ENCODE measurements at places on chromosomes 12 and 14.

- DNase-seq = no peak
Observed at GRCh38 chr14:50410071-50410470, 13.4 kb upstream of the CDKL1 start.

GRCh38 chr12:24931666-24932405, 17.1 kb downstream of the BCAT1 start:
- DNase-seq = no peak

DNA sequence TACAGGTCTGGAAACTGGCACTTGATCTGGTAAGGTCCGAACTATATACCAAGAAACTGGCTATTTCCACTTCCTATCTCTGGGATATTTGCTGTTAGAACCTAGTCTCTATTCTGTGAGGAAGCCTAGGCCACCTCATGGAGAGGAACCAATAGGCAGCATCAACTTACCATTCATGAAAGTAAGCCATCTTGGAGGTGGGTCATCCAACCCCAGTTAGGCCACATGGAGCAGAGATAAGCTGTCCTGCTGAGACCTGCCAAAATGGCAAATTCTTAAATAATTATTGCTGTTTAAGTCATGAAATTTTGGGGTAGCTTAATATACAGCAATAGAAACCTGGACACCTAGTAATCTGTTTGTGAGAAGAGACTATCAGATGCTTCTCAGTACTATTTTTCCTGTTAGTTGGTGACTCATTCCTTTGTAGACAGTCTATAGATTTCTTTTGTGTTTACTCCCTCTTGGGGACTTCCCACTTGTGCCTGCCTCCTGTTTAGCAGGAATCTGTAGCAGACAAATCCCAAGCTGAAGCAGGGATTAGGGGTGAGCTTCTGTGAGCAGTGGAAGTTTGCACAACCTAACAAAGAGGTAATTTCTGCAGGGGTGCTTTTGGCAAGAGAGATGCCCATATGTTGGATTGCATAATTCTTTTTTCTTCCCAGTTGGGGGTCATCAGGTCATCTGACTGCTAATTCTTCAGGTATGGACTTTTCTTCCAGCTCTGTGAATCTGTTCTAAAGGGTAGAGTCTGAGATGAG, 136.8 kb downstream of the IGF1 start:
- DNase-seq = no peak

GRCh38 chr14:68841016-68841809, 48.3 kb upstream of the ZFP36L1 start:
- DNase-seq = no peak

- DNase-seq = peak; percentile 3
Observed at GRCh38 chr14:63952933-63953437, 100.2 kb downstream of the SYNE2 start.

- no peak for DNase-seq
Observed at GRCh38 chr12:84413656-84414055, 498.9 kb downstream of the SLC6A15 start.

DNA sequence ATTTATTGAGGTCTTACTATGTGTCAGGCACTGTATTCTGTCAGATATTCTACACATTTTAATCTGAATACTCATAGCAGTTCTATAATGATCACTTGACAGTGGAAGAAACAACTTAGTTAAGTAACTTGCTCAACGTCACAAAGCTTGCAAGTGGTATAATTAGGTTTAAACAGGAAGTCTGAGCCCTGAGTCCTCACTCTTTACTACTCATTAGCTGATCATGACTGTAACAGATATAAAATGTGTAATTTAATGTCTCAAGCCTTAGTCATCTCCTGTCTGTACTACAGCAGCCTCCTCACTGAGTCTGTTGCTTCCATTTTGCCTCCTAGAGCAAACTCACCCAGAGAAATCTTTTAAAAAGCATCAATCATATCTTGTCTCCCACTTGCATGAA, 38.9 kb downstream of the PPP4R4 start:
- peak; percentile 75 for DNase-seq

GRCh38 chr12:118498171-118498570, 121.8 kb downstream of the SUDS3 start:
- peak; percentile 2 for DNase-seq

- DNase-seq = no peak
Observed at GRCh38 chr14:33369972-33370371, 431.3 kb downstream of the NPAS3 start.

- no peak for DNase-seq
Observed at GRCh38 chr12:50785406-50786001, 21.6 kb downstream of the ATF1 start.

GRCh38 chr14:70890826-70891659, 16.2 kb upstream of the PCNX1 start:
- no peak for DNase-seq

DNA sequence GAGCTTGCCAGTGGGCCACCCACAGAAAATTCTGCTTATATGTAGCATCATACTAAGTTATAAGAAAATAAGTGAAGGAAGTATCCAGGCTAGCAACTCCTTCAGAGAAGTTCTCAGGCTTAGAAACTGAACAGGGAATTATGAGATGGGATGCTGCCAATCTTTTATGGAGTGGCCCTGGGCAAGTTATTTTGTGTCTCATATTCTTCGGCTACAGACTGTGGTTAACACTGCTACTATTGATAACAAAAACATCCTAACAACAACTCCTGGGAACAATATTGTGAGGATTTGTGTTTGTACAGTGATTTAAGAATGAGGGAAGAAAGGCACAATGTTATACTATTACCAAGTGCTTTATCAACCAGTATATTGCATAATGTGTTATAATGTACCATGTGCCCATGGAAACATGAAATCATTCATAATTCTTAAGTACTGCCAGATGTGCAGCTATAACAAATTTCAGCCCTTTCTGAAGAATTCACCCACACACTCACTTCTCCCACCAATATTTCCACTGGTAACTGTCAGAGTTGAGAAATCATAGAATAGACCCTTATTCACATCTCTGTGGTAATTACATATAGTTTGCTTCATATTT, 113.3 kb upstream of the SOX5 start:
- no peak for DNase-seq

- DNase-seq = no peak
Observed at GRCh38 chr14:63933711-63934110, 80.9 kb downstream of the SYNE2 start.

DNA sequence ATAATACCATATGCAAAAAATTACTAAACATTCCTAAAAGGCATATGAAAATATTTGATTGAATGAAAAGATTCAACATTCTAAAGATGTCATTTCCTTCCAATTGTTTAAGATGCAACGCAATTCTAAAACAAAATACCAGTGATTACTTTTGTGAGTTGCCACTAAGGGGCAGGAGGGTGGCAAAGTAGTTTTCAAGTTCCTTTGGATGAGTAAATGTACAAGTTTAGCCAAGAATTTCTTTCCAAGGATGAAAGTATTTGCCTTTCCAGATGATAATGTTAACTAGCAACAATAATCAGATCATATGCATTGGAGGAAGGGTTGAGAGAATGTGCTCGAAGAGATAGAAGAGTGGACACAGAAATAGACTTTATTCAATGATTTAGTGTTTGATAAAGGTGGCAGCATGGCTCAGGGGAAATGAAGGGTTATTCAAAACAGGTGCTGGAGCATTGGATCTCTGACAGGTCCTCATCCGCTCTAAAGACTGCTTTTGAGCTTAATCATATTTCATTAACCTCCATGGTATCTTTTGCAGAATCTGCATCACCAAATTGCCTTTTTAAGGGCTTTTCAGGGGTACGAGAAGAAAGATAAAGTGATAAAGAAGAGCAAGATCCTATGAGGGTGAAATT, 678.5 kb upstream of the TBX3 start:
- no peak for DNase-seq

GRCh38 chr14:88481794-88482193, 73.0 kb downstream of the PTPN21 start:
- DNase-seq = no peak

- DNase-seq = no peak
Observed at GRCh38 chr14:100826391-100827100, 628 bp downstream of the MEG3 start.

DNA sequence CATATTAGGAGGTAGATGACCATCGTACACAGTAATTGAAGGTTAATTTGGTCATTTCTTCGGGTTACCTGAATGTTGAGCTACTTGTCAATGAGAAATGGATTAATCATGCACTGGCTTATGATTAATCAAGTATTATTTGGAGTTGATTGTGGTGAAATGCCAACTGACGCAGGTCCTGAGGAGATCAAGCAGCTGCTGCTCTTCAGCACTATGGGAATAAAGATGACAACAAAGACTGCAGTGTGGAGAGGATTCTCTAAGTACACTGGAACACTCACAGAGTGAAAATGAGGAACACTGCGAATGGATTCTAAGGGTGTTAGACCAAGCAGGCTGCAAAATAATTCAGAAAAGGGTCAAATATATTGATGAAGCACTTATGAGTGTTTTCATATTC, 202.8 kb upstream of the DIO2 start:
- no peak for DNase-seq

DNA sequence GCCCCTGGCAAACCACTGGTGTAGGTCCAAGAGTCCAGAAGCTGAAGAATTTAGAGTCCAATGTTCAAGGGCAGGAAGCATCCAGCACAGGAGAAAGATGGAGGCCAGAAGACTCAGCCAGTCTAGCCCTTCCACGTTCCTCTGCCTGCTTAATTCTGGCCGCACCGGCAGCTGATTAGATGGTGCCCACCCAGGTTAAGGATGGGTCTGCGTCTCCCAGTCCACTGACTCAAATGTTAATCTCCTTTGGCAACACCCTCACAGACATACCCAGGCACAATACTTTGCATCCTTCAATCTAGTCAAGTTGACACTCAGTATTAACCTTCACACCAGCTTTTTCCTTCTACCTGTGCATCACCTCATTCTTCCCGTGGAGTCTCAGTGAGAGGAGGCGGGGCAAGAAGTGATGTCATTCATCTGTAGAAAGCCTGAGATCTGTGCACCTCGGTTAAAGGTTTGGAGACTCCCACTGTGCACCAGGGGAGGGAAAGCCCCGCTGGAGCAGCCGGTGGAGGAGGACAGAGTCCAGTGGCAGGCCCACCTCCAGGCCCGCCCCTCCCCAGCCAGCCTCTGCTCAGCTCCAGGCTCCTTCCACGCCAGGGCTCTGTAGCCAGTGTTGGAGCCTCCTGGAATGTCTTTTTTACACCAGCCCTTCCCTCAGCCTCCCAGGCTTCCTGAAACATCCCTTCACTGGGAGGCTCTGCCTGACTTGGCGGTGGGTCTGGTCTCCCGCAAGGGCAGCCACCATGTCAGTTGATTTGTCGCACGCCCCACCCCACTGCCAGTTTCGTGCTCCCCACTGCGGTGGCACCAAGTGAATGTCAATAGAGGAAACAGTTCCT, 80.1 kb upstream of the DYNC1H1 start:
- no peak for DNase-seq

DNA sequence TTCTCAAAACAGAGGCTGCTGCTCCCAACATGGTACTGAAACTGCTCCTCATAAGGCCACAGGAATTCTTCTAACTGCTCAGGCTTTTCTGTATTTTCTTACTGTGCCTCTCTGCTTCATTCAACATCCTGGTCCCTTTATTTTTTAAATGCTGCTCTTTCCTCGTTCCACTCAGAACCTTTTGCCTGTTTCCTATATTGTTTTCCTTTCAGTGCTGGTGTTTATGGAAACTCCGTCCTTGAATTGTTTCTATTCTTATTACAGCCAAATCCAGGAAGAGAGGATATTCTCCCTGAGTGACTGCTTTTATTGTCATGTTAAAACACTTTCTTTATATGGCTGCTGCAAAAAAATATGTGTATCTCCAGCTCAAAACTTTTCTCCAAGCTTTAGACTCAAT, 173.0 kb upstream of the E2F7 start:
- DNase-seq = no peak

DNA sequence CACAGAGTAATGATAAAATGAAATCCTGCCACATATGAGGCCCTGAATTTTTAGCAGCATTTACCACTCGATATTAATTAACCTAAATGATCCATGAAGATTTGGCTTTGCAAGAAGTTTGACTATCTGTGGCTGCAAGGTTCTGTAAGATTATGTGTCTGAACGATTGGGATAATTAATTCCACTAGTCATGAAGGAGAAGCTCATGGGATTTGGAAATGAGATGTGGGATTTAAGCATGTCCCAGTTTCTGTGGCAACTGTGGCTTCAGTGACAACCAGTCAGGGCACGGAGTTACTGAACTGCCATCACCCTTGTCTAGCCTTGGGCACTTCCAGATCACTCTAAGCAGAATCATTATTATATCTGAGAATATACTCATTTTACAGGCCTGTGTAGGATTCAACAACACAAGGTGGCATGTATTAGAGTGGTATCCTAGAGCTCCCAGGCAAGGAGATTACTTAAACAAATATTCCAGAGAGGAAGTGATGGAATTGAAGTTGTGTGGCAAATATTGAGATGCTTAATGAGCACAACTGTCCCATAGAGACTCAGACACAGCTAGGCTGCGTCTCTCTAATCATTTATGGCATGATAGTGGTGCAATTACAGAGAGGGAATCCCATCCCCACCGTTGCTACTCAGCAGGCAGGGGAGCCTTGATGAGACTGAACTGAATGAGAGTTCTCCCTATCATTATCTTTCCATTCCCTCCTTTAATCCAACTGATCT, 205.0 kb upstream of the KRR1 start:
- DNase-seq = no peak

DNA sequence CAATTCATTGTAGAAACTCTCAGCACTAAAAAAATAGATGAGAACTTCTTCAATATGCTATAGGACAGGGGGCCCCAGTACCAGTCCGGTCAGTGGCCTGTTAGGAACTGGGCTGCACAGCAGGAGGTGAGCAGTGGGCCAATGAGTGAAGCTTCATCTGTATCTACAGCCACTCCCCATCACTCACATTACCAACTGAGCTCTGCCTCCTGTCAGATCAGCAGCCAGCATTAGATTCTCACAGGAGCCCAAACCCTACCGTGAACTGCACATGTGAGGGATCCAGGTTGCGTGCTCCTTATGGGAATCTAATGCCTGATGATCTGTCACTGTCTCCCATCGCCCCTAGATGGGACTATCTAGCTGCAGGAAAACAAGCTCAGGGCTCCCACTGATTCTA, 15.7 kb upstream of the ANO2 start:
- DNase-seq = no peak

- DNase-seq = no peak
Observed at GRCh38 chr12:44889162-44889561, 13.0 kb upstream of the NELL2 start.

DNA sequence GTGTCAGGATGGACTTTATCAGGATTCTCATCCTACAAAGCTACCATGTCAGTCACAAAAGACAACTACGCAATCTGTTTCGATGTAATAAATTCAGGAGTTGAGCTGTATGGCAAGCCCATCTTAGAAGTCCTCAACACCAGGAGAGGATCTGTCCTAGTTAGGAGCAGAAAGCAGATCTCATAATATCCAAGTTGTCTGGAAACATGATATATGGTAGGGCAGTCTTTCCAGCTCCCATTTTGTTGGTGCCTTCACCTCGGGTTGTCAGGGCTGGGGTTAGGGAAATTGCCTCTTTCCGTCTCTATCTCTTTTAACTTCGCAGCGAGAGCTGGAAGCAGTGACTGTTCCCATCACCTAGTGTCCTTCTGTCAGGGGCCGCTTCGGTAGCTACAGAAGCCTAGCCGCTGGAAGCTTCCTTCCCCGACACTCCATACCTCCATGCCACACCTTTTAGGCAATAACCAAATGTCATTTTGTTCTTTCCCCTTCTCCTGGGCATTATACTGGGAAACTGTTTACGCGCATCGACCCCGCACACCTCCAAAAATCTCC, 1.4 kb downstream of the NIN start:
- DNase-seq = no peak

- no peak for DNase-seq
Observed at GRCh38 chr12:53985994-53986685, 1.2 kb downstream of the HOXC10 start.
